T-helper 17 cell (primary cell): ENCODE measurements at places on chromosomes 1 and 21.

GRCh38 chr1:67683766-67684525, 1.1 kb upstream of the GADD45A start:
- no peak for DNase-seq

- no peak for DNase-seq
These were observed 12.5 kb downstream of the KCNN3 start for GRCh38 chr1:154857441-154858215.

DNA sequence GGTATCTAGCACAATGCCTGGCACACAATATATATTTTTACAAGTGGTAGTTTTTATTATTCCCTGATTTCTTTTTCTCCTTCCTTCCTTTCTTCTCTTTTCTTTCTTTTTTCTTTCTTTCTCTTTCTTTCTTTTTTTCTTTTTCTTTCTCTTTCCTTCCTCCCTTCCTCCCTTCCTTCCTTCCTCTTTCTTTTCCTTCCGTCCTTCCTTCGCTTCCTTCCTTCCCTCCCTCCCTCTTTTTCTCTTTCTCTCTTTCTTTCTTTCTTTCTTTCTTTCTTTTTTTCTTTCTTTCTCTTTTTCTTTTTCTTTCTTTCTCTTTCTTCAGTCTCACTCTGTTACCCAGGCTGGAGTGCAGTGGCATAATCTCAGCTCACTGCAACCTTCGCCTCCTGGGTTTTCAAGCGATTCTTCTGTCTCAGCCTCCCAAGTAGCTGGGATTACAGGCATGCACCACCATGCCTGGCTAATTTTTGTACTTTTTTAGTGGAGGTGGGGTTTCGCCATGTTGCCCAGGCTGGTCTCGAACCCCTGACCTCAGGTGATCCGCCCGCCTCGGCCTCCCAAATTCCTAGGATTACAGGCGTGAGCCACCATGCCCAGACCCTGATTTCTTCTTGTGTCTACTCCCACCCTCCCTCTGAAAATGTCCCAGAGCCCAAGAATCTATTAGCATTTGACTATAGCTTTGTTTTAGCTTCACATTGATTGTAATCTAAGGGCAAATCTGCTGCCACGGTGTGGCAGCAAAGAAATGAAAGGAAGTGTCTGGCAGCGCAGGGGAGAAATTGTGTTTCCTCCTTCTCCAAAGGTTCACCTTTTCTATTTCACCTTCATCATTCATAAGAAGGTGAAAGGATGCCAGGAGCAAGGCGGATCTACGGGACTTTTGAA, 19.9 kb upstream of the ABCB10 start:
- DNase-seq: no peak

DNA sequence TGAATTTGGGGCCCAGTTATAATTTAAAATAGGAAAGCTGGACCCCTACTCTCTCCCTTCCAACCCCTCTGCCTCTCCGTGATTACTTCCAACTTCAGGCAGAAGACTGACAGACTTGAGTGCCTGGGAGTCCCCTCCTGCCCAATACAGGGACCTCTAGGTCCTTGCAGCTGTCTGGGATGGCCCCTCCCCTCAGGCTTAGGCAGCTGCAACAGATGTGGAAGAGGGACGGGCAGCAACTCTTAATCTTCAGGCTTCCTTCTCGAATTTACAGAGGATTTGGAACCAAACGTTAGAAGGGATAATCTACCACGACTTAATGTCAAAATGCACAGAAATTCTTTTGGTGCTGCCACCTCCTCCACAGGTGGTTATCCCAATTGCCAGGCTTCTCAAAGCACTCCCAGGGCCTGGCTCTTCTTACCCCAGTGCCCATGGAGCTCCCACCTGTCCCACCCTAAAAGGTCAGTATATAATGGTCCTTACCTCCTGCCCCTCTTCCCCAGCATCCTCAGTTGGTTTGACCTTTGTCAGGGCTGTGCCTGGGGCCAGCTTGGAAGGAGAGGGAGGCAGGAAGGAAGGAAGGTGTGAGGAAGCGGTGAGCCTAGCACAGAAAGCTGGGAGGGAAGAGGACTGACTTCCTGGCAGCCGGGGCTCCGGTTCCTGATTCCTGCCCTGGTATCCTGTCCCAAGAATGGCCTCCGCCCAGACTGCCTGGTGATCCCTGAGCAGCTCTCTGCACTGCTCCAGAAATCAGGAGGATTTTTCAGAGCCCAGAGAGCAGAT, 2.8 kb downstream of the PEA15 start:
- DNase-seq: no peak

DNA sequence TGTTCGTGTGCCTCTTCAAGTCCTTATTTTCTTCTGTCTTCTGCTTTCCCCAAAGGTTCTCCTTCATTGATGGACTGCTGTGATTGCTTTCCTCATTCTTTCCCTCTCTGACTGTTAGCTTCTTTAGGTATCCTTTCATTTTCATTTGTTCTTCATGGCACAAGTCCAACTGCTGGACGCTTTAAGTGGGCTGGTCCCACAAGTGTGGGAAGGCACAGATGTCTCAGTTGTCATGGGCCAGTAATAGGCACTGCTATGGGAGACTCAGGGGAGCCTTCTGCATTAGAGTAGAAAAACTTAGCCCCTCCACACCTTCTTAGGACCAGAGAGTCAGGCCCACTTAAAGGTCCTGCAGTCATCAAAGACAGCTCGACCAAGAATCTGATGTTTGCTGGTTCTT, 122.3 kb upstream of the C1orf105 start:
- no peak for DNase-seq

DNA sequence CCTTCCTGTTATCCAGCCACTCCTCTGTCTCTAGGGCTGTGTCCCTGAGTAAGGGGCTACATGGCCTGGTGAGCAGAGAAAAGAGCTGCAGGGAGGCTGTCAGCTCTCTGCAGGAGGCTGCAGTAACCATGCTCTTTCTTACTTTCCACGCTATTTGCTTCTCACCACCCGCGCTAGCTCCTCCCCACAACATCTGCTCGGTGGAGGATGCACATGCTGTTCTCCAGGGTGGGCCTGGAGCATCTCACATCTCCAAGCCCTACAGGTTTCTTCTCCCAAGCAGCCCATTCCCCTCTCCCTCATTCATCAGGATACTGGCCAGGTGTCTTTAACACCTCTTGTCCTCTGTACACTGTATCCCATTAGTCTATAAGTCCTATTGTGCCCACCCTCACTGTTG, 103.8 kb downstream of the IER5 start:
- DNase-seq: no peak

GRCh38 chr1:234735476-234735875, 125.5 kb upstream of the IRF2BP2 start:
- no peak for DNase-seq

DNA sequence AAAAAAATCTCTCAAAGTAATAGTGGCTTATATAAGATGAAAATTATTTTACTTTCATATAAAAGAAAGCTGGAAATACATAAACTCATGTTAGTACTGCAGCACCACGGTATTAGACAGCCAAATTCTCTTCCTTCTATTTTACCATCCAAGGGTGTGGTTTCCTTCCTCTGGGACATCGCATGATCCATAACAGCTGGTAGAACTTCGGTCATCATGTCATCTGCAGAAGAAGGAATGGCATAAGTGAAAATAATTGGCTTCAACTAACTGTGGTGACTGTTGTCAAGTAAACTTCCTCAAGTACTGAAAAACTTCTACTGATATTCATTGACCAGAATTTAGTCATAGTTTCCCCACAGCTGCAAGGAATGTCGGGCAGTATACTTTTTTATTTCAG, 28.3 kb upstream of the IFI44L start:
- no peak for DNase-seq

DNA sequence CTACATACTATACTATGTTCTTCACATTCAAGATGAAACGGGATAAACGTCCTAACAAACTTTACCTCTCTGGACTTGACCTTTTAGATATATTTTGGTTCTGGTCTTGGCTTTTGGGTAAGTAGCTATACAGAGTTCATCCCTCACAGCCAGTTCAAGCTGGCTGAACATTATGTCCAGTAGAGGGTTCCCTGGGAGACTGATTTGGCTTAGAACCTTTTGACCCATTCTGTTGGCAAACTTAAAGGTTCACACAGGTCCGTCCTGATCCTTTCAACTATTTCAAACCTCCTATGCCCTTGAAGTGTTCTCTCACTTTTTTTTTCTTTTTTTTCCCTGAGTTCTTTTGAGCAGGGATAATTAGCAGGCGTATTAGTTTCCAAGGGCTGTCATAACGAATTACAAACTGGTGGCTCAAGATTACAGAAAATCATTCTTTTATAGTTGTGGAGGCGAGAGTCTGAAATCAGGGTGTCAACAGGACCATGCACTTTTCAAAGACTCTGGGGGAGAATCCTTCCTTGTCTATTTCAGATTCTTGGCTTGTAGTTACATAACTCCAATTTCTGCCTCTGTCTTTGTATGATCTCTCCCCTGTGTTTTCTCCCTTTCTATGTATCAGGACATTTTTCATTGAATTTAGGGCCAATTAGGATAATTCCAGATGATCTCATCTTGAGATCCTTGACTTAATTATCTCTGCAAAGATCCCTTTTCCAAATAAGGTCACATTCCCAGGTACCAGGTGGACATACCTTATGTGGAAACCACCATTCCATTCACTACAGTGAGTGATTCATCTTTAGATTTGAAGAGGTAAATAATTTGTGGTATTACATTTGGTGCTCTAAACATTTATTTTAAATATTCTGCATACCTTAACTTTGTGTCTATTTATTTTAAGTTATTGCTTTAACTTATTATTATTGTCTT, 257.4 kb upstream of the USP25 start:
- DNase-seq: no peak

- no peak for DNase-seq
These were observed 22.5 kb downstream of the NIBAN1 start for GRCh38 chr1:184951788-184952187.

- DNase-seq: no peak
These were observed 182.4 kb downstream of the MIS18A start for GRCh38 chr21:32096411-32096810.

DNA sequence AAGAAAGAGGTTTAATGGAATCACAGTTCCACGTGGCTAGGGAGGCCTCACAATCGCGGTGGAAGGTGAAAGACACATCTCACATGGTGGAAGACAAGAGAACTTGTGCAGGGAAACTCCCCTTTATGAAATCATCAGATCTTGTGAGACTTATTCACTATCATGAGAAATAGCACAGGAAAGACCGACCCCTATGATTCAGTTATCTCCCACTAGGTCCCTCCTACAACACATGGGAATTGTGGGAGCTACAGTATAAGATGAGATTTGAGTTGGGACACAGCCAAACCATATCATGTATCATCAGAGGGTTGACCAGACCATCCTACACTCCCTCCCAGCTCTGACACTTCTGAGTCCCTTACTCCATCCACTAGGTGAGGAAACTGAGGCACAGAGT, 143.9 kb upstream of the KLHDC7A start:
- DNase-seq: no peak

GRCh38 chr21:41361786-41362604, at the start of gene MX2:
Gene MX2 (plus strand): TSS chr21:41362027. CDS start chr21:41376907, 14,880 bp downstream.
- peak; percentile 74 for DNase-seq

- DNase-seq: no peak
These were observed 44.1 kb downstream of the RCSD1 start for GRCh38 chr1:167674156-167674555.

- no peak for DNase-seq
These were observed 70.2 kb upstream of the ERRFI1 start for GRCh38 chr1:8096105-8097011.
